CD4-positive, CD25-positive, alpha-beta regulatory T cell (primary cell): ENCODE measurements at places on chromosomes 4 and X.
A peak's percentile ranks its signal among the peaks of the same experiment; 100 is the strongest.

DNA sequence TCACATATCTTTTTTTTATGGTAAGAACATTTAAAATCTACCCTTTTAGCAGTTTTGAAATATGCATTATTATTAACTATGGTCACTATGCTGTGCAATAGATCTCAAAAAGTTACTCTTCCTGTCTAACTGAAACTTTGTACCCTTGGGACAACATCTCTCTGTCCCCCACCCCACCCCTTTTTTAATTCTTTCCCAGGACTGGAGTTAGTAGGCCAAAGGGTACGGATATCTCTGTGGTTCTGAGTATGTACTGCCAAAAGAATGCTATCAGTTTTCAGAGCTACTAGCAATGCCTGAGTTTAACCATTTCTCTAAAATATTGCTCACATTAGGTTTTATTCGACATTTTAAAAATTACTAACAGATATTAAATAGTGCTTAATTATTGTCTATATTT is 4.7 kb upstream of the FAM241A start:
- no peak for DNase-seq

- no peak for DNase-seq
Measured at GRCh38 chr4:176002007-176002613, 63.5 kb upstream of the WDR17 start.

GRCh38 chrX:46547857-46548256 is 2.6 kb upstream of the ZNF674 start:
- no peak for DNase-seq

- peak; percentile 47 for DNase-seq
Measured at GRCh38 chr4:113760795-113761619, 531 bp downstream of the CAMK2D start.

- no peak for DNase-seq
Measured at GRCh38 chr4:151035328-151035727, 20.2 kb upstream of the LRBA start.

DNA sequence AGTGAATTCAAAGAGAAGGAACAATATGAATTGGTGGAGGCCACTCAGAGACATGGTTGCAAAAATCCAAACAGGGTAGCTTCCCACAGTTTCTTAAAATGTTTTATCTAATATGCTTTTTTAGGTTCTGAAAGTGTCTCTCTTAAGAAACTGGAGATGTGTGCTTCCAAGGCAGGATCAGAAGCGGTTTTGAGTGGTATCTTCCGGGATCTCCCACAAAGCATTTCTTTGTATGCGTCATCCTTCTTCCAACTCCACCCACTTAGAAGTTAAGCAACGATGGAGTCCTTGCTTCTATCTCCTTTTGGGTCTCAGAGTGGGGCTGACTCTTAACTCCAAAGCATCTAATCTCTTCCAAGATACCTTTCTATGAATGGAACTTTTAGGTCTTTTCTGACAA is 196.7 kb downstream of the MID1 start:
- DNase-seq: no peak

DNA sequence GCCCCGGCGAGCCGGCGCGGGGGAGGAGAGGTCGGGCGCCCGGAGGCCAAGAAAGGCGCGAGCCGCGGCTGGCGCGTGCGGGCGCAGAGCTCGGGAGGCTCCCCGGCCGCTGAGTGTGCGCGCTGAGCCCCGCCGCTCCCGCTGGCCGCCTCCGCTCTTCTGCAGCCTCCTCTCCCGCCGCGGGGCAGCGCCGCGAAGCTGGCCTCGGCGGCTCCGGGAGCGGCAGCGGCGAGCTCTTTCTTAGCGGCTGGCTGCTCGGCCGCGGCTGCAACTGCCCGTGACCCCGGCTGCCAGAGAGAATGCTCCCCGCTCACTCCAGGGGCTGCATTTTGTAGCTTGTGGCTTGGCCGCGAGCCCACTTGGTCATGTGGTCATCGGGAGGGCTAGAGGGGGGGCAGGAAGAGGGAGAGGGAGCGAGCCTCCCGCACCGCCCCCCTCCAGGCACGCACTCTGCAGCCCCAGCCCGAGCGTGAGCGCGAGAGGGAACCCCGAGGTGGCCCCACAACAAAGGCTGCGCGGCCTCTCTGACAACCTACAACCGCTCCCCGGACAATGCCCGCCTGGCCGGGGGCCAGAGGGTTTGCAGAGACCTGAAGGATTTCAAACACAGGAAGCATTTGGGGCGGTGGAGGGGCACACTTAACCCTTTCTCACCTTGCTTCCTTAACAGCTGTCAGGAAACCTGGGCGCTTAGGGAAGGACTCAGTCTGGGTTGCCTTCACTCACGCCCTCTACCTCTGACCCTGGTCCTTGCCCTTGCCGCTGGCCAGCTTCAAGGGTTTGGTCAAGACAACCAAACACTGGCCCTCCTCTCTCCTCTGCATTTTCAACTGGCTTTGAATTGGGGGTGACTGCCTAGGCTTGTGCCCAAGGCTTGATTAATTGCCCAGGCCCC is at the start of gene APLN:
APLN (minus strand) TSS at position 305 of the 895 bp plus-strand sequence. CDS start 326 bp downstream, outside the sequence.
- DNase-seq: peak; percentile 12

DNA sequence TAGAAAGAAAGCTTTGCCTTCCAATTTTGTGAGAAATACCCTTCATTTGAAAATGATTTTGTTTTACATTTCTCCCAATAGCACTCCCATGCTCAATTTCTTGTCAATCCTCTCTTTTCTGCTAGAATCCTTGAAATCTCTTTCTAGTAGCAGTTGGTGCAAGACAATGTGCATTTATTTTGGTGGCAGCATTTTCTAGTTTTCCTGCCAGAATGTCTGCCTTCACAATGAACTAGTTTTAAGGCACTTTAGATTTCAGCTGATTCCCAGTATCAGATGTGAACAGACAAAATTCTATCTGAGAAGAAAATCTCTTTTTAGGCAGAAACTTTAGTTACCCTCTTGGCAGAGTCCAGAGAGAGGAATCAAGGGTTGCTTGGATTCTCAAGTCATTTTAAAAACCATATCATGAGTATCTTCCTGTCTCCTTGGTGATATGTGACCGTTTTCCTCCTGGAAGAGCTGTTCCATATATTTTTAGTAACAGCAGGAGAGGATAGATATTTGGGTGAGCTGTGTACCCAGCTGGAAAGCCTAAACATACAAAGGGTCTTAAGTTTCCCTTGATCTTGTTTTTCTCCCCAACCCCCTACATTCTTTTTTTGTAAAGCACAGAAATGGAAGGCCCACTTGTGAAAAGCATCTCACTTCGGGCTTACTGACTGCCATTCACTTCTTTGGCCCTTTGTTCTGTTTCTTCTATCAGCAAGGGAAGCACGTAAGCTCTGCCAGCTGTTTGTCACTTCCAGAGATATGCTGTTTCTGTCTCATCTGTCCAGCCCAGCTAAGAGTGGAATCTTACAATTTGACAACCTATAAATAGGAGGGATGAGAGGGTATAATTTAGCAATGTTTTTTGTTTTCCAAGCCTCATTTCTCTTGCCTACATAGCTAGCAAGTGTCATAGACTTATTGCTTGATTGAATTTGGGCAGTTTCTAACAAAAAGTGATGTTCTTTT is 38.7 kb downstream of the TSPAN7 start:
- no peak for DNase-seq

- no peak for DNase-seq
Measured at GRCh38 chr4:2927016-2927695, 36.0 kb downstream of the NOP14 start.

DNA sequence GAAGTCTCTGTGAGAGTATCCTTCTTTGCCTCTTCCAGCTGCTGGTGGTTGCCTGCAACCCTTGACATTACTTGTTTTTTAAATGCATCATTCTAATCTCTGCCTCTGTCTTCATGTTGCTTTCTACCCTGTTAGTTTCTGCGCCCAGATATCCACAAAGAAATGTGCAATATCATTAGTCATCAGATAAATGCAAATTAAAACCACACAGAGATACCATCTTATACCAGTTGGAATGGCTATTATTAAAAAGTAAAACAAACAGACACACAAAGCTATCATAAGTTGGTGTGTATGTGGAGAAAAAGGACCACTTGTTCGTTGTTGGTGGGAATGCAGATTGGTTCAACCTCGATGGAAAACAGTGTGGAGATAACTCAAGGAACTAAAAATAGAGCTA is 517.4 kb downstream of the FAT4 start:
- DNase-seq: no peak

DNA sequence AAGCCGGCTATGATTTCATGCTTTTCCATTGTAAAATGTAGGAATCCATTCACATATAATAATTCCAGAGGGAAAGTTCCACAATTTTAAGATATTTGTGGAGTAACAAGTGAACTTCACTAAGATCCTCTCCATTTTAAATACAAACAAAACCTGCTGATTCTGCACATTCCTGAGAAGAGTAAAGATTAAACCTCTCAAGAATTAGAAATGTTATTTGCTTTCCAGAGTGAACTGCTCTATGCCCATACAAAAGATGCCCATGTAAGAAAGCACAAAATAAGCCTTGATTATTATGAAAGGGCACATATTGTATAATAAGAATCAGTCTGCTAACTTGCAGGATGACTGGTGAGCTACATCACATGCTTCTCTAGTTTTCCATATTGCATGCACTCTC is 241.5 kb downstream of the COX18 start:
- DNase-seq: no peak

GRCh38 chr4:173522160-173522950 is 7.7 kb downstream of the HAND2 start:
- no peak for DNase-seq

DNA sequence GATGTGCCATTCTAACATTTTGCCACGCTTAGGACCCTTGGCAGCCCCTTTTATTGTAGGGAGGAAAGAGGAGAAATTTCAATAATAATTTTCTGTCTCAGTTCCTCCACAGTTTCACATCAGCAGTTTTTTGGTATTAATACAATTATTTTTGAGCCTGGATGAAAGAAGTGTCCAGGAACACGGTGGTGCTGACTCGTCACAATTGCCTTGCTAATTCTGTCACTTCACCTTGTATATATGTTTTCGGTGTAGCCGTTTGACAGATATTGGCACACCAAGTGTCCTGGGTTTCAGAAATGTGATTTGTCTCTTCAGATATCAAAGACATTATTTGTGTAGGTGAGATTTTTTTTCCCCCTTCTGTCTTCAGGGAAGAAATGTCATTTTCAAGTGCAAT is 142.2 kb downstream of the ARHGAP10 start:
- no peak for DNase-seq

DNA sequence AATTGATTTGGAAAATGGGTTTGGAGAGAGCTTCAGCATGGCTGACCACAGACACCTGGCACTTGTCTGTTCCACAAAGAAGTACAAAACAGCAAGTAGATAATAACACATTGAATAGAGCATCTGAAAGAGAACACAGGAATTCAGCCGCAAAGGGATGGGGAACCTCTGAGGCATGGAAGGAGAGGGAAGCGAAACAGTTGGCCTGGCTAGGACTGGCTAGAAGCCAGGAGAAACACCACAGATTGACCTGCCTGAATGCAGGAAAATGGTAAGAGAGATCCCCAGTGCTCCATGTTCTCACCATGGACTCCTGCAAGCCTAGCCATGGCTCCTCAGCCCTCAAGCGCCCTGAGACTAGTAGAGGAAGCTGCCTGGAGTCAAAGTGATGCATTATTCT is 169.7 kb upstream of the SH3RF1 start:
- no peak for DNase-seq

- no peak for DNase-seq
Measured at GRCh38 chr4:42369489-42369888, 27.8 kb upstream of the SHISA3 start.

GRCh38 chrX:71586929-71587328 is 8.7 kb downstream of the GCNA start:
- no peak for DNase-seq

DNA sequence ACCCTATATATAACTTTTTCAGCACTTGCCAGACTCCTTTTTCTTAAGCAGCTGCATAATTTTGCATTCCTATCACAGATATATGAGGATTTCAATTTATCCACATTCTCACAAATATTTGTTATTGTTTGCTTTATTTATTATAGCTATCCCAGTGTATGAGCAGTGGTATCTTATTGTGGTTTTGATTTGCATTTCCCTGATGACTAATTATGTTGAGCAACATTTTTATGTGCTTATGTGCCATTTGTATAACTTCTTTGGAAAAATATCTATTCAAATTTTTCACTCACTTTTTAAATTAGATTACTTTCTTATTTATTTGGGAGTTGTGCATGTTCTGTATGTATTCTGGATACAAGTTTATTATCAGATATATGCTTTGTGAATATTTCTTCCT is 361.9 kb downstream of the KCTD8 start:
- DNase-seq: no peak

DNA sequence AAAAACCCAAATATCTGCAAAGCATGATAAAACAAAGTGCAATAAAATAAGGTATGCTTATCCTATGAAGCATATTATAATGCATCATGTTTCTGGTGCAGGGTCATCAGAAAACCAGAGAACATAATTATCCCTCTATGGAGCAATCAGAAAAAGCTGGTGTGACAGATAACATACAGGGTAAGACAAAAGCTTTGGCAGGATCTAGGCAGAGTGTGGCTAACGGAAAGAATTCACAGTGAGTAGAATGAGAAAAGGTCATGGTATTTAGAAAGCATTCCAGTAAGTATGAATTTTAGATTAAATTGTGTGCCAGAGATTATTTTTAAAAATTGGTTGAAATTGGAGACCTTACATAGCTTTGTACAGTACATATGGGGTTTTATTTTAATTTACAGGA is 29.0 kb upstream of the UGT2B4 start:
- DNase-seq: no peak

GRCh38 chrX:40170830-40171512 is 73.2 kb upstream of the BCOR start:
- DNase-seq: no peak

DNA sequence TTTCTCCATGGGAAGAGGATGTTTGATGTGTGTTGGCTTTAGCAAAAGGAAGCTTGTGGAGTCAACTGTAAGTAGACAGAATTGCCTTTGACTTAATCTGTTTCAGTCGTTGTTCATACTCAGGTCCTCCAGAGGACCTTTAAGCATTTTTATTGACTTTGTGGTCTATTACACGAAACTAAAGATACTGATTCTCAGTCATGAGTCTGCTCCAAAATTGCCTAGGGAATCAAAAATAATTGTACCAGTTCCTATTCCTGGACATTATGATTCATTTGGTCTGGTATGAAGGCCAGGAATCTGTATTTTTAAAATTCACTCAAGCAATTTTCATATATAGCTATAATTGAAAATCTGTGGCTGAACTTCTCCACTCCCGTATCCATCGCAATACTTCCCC is 38.6 kb downstream of the AR start:
- DNase-seq: no peak

GRCh38 chrX:31228415-31228832 is 156.6 kb upstream of the FTHL17 start:
- no peak for DNase-seq

DNA sequence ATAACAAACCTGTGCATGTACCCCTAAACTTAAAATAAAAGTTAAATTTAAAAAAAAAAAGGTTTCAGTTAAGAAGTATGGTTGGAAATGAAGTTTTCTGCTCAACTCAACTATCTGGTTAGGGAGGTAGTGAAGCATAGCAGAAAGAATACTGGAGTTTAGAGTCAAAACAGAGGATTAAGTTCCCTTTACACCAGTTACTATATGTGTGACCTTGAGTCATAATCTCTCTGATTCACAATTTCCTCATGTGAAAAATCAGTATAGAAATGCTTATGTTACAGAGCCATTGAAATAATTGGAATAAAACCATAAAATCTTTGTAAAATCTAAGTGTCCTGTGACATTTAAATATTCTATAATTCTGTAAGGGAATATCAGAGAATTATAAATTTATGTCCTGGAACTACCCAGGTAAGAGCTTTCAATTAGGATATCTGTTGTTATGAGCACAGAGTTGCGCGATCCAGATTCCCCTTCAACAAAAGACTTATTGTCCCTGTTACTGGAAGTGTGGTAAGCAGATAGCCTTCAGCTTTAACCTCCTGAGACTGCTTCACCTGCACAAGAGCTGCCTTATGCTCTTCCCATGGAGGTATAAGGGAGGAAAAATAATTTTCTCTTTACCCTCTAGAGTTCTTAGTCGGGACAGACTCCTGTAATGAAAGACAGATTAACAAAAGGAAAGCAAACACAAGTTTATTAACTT is 203.8 kb upstream of the NRK start:
- no peak for DNase-seq
